ENCODE measurements at places on chromosomes 1 and 21. TPM values are rescaled to one million over a fixed set of nuclear protein-coding genes. Genes with fewer than 3 reads are reported as not detected.
A peak's percentile ranks its signal among the peaks of the same experiment; 100 is the strongest.

RSPH1 gene
- 0.43 TPM for total RNA-seq

SELE gene
- total RNA-seq: not detected

TSPAN2 gene
- 32.8 TPM for total RNA-seq

IFI44 gene
- 144 TPM for total RNA-seq

RNU1-2 gene
- 1,553 TPM for total RNA-seq

AMPD1 gene
- total RNA-seq: not detected

GRCh38 chr1:207039380-207040180, 7.0 kb upstream of the C1orf116 start:
- DNase-seq: no peak
- H3K27ac ChIP-seq: no peak overlapping the region
- H3K27me3 ChIP-seq: no peaks in the 10 kb centered on the region
- no peak overlapping the region for H3K4me3 ChIP-seq
- H3K36me3 ChIP-seq: no peaks in the 10 kb centered on the region
- peaks cover 6% of the 10 kb centered on the region for H3K4me1 ChIP-seq

DNA sequence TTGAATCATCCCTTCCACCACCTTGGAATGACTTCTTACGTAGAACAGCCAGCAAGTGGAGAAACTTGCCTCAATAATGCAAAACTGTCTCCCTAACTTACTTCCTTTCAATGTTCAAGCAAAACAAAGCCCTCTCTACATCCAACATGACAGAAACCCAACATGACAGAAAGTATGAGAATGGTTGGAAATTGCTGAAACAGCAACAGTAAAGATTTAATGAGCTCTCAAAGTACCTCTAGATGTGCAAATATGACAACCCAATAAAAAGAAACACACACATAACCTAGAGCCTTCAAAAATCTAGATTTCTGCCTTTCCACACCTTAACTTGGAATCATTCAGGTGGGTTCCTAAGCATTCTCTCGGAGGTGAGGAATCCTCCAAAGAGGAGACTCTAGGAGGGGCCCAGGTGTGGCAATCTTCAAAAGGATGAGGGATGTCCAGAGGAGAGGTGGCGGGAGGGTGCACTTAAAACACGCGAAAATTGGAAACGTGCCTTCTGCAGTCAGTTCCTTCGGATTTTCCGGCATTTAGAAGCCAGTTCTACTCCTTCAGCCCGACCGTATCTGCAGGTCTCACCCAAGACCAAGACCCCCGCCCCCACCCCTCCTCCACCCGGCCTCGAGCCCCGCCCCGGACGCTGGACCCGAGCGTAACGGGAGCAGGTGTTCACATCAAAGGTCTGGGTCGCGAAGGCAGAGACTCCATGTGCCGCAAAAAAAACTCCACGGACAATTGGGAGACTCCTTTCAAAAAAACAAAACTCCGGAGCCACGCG, 996 bp upstream of the MGST3 start:
- peak overlapping the region; percentile 96 for H3K4me3 ChIP-seq
- H3K27ac ChIP-seq: peak overlapping the region; percentile 80
- DNase-seq: no peak
- H3K36me3 ChIP-seq: no peaks in the 10 kb centered on the region
- peaks cover 21% of the 10 kb centered on the region for H3K4me1 ChIP-seq
- no peaks in the 10 kb centered on the region for H3K27me3 ChIP-seq

- DNase-seq: peak; percentile 84
- peak overlapping the region; percentile 27 for H3K27ac ChIP-seq
- no peaks in the 10 kb centered on the region for H3K36me3 ChIP-seq
- peaks cover 32% of the 10 kb centered on the region for H3K4me1 ChIP-seq
- H3K27me3 ChIP-seq: no peaks in the 10 kb centered on the region
These were observed 7.5 kb downstream of the PTPRU start for GRCh38 chr1:29243871-29244200.

- no peak overlapping the region for H3K4me3 ChIP-seq
- no peaks in the 10 kb centered on the region for H3K36me3 ChIP-seq
- no peaks in the 10 kb centered on the region for H3K27me3 ChIP-seq
- H3K4me1 ChIP-seq: peaks cover 8% of the 10 kb centered on the region
- H3K27ac ChIP-seq: peak overlapping the region; percentile 40
These were observed 15.7 kb downstream of the VCAM1 start for GRCh38 chr1:100735244-100735643.

DNA sequence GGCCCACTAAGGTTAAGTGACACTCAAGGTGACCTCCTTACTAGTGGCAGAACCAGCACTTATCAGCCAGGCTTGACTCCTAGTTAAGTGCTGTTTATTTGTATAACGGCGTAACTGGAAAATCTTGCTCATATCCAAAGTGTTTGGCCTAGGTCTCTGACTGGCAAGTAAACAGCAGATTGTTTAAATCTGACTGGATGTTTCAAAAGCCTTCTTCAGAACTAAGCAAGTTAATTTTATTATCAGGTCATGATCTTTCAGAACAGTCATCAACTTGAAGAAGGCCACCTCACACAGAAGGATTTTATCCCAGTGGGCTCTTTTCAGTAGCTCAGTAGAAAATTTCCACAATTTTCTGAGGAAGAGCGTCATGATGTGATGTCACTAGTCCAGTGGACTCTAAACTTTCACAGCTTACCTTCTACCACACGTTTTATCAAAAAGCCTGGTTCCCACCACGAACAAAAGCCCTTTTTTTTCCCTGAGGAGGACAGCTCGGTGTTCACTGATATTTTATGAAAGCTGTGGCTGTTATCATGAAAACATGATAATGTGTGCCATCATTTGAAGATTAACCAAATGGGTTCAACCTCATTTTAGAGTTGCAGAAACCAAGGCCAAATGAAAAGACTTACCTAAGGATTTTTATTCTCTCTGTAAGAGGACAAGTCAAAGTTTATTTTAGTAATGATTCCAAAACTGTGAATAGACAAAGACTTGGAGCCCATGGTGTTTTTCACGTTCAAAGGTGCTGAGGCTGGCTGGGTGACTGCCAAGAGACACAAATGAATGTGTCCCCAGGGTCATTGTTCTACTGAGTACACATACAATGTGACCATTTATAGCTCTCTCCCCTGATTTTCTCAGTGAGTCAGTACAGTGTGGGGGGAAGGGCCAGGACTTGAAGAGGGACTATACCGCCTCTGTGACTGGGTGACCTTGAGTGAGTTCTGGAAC, 9.1 kb downstream of the SGIP1 start:
- no peaks in the 10 kb centered on the region for H3K36me3 ChIP-seq
- H3K4me1 ChIP-seq: peaks cover 32% of the 10 kb centered on the region
- peak overlapping the region; percentile 93 for H3K27ac ChIP-seq
- H3K4me3 ChIP-seq: peak overlapping the region; percentile 20
- no peaks in the 10 kb centered on the region for H3K27me3 ChIP-seq
- DNase-seq: peak; percentile 86

DNA sequence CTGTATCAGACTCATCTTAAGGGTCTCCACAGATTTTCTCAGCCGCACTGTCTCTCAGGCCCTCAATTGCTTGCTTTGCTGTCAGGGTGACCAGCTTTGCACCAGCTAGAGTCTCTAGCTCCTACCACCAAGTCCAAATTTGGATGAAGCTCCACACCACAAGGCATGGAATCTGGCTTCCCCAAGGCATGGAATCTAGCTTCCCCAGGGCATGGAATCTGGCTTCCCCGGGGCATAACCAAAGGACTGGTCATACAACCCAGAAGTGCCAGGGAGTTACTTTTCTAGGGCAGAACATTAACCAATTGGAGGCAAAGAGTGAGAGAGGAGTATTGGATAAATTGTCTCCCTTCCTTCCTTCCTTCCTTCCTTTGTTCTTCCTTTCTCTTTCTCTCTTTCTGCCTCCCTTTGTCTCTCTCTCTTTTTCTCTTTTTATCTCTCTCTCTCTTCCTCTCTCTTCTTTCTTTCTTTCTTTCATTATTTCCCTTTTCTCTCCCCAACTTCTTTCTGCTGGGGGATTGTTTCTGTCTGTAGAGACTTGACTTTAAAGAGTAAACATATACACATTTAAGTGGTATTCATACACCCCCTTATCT, 76.9 kb upstream of the HAO2 start:
- no peak overlapping the region for H3K27ac ChIP-seq
- no peak for DNase-seq
- H3K4me1 ChIP-seq: peaks cover 5% of the 10 kb centered on the region

- no peak for DNase-seq
- H3K27ac ChIP-seq: no peak overlapping the region
- H3K4me3 ChIP-seq: no peak overlapping the region
- H3K4me1 ChIP-seq: peaks cover 4% of the 10 kb centered on the region
These were observed 17.7 kb downstream of the YIPF1 start for GRCh38 chr1:53871773-53872484.

DNA sequence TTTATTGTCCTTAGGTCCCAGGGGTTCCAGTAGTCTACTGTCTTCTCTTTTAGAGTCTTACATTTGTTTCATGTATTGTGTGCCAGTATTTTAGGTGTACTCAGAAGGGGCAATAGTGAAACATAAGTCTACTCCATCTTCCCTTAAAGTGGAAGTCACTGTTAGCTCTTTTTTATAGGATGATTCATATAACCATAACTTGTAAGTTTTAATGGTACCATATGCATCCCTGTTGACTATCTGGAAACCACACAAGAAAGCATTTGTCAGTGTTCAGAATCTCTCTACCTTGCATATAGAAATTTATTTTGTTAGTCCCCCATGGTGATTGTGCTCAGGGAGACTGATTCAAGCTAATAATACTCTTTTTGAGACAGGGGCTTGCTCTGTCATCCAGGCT, 149.9 kb downstream of the HS2ST1 start:
- no peak overlapping the region for H3K4me3 ChIP-seq
- H3K36me3 ChIP-seq: no peaks in the 10 kb centered on the region
- H3K27ac ChIP-seq: no peak overlapping the region
- no peaks in the 10 kb centered on the region for H3K4me1 ChIP-seq
- no peak for DNase-seq

GRCh38 chr1:75992312-75992711, 60.1 kb upstream of the ASB17 start:
- no peak overlapping the region for H3K27ac ChIP-seq
- no peak overlapping the region for H3K4me3 ChIP-seq
- H3K36me3 ChIP-seq: no peaks in the 10 kb centered on the region
- no peaks in the 10 kb centered on the region for H3K4me1 ChIP-seq
- H3K27me3 ChIP-seq: peaks cover 18% of the 10 kb centered on the region

DNA sequence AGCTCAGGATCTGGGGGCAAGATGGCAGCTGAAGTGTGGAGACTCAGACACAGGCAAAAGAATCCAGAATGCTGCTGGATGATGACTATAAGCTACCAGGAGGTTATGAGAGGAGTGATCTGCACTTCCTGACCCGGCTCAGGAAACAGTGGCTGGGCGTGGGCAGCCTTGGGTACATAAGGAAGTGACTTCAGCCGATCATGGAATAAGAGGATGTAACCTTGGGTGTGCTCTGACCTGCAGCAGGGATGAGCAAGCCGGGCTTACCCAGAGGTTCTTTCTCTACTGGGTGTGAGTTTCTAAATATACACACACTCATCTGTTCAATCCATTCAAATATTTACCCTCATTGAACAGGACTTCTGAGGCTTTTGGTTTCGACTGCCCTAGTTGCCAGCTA, 62.7 kb downstream of the CD34 start:
- peak; percentile 43 for DNase-seq
- H3K27me3 ChIP-seq: no peaks in the 10 kb centered on the region
- H3K4me1 ChIP-seq: peaks cover 7% of the 10 kb centered on the region
- H3K36me3 ChIP-seq: no peaks in the 10 kb centered on the region
